ENCODE measurements at places on chromosomes 5 and 9. TPM values are rescaled to one million over a fixed set of nuclear protein-coding genes. Genes with fewer than 3 reads are reported as not detected.

- DNase-seq, result no peak
Observed at GRCh38 chr5:107563959-107564544, 106.7 kb downstream of the EFNA5 start.

- DNase-seq, result no peak
Observed at GRCh38 chr9:132996526-132996925, 18.0 kb downstream of the GFI1B start.

DNA sequence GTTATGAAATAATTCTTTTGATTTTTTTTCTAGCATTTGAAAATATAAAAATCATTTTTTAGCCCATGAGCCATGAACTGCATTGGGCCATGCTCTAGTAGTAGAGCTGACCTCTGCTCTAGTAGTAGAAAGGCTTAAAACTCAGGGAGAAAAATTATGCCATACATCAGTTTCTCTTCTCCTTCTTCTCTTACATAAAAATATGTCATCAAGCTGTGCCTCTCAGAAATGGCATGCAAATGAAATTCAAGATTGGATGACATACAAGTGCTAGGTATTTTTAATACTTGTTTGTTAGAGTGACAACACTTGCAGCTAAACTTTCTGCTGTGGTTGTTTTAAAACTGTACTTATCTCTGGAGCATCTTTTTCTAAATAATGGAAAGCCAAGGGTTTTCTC lies 42.1 kb upstream of the TMOD1 start:
- no peak for DNase-seq

GRCh38 chr5:86038566-86038965 lies 579.2 kb upstream of the COX7C start:
- no peak for DNase-seq

DNA sequence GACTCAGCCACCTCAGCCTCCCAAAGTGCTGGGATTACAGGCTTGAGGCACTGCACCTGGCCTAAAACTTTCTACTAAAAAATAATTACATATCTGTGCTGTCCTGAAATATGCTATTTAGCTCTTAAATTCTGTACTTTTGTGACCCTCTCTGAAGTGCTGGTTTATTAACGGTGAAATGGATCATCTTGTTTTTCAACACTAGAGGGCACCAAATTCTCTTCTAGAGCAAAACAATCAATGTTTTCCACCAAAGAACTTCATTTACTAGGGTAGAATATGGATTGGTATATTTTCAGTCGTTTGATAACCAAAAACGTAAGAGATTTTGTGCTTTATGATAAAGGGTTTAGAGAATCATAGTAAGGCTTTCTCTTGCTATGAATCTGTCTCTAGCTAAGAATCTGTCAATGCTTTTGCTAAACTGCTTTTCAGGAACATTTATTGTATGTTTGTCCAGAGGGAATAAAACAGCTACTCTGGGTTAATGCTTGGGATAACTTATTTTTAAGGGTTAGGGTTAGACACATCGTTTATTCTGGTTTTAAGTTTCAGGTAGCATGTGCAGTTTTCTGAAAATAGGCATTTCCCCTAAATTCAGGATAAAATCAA lies 63.6 kb downstream of the RNF180 start:
- peak; percentile 25 for DNase-seq

SPINK6 gene
- 1.2 TPM for total RNA-seq

DNA sequence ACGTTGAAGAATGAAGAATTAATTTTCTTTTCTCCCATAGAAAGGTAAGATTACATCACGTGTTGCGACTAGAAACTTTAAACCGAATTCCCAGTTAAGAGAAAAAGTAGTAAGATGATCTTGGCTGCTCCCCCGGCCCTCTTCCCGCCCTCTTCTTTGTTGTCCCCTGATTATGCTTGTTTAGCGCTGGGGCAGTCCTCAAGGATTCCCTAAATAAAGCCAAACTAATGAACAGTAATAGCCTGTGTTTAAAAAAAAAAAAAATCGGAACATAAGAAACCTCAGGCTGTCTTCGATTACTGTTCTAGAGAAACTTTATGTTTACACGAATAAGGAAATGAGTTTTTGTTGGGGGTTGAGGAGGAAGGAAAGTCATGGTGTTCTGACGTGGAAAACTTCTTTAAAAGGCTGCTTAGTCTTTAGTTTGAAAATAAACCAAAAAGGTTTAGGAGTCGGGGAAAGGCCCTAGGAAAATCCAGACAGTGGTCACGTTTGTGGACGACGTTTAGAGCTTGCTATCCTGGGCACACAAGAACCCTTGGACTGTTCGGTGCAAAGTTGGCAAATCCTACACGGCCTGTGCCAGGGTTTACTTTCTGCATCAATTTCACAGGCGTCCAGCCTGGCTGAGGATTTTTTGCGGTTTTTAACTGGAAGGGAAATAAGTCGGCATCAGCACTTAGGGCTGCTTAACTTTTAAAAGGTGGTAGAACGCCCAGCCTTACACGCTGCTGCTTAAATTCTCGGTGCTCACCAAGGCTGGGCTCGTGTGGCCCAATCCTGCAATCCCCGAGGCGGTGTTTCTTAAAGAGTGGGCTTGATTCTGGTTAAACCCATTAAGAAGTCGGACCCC lies 1.1 kb upstream of the MAT2B start:
- peak; percentile 56 for DNase-seq
